ENCODE measurements at places on chromosomes 3 and 15.

DNA sequence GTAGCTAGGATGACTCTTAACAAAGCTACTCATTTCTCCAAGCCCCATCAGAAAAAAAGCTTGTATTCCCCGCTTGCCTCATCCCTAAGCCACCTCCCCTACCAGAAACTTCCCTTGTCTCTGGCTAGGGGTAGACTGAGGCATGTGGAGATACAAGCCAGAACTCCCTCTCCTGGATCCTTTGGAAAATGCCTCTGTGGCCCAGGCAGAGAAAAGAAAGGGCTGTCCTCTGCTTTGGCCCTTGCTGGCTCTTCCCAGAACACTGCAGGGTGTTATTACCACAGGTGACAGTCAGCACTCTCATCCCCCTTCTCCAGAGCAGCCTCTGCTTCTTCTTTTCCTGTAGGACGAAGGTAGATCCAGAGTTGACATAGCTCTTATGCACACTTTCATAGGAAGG, 15.2 kb downstream of the RMDN3 start:
- no peak for DNase-seq

DNA sequence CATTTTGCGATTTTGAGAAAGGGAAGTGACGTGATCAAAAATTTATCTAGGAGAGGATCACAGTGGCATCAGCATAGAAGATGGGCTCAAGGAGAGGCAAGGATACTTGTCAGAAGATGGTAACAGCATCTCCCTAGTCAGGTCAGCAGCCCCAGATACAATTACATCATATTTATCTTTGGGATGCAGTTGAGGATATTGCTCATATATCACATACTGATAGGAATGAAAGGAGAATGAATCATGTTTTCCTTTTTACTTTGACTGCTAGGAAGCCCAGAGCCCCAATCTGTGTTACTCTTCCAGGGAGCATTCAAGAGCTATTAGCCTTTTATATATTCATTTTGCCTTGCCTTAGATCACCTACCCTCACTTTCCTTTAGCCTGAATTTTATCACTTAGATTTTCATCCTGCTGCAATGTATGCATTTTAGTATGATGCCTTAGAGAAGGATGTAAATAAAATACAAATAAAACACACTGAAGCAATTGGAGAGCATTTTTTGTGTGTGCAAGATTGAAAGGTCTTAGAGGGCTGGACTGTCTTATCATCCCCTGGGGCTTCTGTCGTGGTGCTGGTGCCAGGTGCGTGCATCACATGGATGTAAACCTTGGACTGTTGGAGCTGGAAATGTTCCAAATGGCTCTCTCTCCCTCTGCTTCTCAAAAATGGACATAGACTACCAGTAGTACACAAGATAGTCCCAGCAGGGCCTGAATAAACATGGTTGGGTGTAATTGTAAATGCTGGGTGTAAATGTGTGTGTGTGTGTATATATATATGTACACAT, 40.3 kb downstream of the CORO2B start:
- no peak for DNase-seq

GRCh38 chr15:44023176-44023575, 171.9 kb downstream of the FRMD5 start:
- no peak for DNase-seq

- DNase-seq: no peak
These were observed 52.7 kb downstream of the CHST2 start for GRCh38 chr3:143172062-143172794.

DNA sequence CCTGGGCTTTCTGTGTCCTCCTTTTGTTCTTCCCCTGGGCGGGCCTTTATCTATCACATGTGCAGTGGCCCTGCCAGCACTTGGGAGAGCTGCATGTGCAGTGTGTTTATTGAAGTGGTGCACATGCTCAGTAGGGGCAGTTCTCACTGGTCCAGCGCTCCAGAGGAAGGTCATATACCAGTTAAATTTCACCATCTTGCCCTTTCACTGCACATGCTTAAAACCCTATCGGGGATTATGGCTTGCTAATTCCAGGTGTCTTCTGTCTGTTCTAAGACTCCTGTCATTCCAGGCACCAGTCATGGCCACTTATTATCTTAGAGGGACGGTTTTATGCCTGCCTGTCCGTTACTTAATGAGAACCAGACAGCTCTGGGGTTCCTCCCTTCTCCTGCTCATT, 52.2 kb downstream of the ROPN1B start:
- DNase-seq: no peak

DNA sequence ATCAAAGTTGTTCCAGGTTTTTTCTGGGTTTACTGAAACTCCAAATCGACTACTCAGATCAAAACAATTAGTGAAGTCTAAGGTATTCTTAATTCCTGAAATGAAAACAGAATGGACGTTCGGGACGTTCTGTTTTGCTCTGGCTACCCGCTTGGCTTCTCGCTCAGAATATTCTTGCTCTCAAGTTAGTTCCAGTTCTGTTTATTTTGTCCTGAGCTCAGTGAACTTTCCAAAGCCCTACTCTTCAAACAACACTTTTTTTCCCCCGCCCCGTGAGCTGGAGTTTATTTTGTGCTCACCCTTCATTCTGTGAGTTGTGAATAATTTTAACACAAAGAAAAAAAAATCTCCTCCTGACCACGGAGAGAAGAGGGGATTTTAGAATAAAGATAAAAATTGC, 72.6 kb downstream of the SAMMSON start:
- no peak for DNase-seq

- no peak for DNase-seq
These were observed 270.2 kb downstream of the SHOX2 start for GRCh38 chr3:157836022-157836421.

All from HAP-1 (cell line).